ENCODE measurements at places on chromosomes 4 and X. TPM values are rescaled to one million over a fixed set of nuclear protein-coding genes. Genes with fewer than 3 reads are reported as not detected.

The BMP3 gene
- not detected for polyA plus RNA-seq

The SPANXC gene
- not detected for polyA plus RNA-seq

The FAAH2 gene
- polyA plus RNA-seq, result 19.4 TPM

The P2RY10 gene
- polyA plus RNA-seq, result 61.8 TPM

The CPLX1 gene
- 0.26 TPM for polyA plus RNA-seq
